ENCODE measurements at places on chromosomes 7 and 10.

GRCh38 chr10:96681524-96681923 lies 38.8 kb downstream of the PIK3AP1 start:
- no peak for DNase-seq

GRCh38 chr7:16744518-16745250 lies 8.9 kb upstream of the TSPAN13 start:
- DNase-seq: no peak

DNA sequence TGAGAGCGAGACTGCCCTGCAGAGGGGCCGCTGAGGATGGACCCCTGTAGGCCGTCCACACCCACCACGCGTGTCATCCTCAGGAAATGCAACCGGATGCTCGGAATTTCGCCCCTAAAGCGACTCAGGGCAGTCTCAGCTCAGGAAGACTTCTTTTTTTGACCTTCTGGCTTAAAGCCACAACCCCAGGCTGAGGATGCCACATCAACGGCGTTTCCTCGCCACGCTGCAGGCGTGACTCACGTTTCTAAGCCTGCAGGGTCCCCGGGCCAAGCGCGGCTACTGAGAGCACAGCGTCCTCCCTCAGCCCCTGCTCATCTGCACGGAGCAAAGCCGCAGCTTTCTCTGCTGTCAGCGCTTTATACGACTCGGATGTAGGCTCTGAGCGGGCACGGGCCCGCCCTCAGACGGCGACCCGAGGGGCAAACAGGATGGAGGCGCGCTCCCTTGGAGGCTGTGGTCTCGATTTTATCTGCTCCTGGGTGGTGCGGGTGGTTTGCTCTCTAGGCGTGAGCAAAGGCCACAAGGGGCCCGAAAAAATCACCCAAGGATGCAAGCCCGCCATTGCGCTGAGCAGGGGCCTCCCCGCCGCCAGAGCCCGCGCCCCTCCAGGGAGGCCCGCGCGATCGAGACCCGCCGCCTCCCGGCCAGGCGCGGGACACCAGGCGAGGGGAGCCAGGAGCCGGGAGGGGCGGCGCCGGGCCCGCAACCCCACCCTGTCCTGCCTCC lies 726 bp upstream of the INSIG1 start:
- peak; percentile 62 for DNase-seq

GRCh38 chr7:99219185-99219767 lies 11.4 kb upstream of the KPNA7 start:
- no peak for DNase-seq

GRCh38 chr10:124186956-124187355 lies 93.6 kb upstream of the CHST15 start:
- DNase-seq: no peak

GRCh38 chr10:79222186-79222585 lies 125.1 kb upstream of the PPIF start:
- DNase-seq: no peak

GRCh38 chr10:60141896-60142559 lies 235.7 kb upstream of the CCDC6 start:
- no peak for DNase-seq

GRCh38 chr10:94546901-94547185 lies 1.3 kb downstream of the HELLS start:
- DNase-seq: no peak

DNA sequence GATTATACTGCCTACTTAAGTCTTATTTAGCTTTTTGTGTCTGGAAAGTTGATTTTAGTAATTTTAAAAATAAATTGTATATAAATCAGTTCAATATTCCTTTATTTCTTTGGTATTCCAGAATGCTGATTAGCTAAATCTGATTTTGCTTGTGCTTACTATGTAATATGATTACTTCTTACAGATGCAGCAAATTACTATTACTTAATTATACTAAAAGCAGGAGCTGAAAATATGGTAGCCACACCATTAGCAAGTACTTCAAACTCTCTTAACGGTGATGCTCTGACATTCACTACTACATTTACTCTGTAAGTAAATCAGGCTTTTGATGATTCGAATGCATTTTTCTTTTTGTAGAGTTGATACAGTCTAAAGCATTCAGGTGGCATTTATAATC lies 34.0 kb downstream of the ANLN start:
- DNase-seq: no peak

DNA sequence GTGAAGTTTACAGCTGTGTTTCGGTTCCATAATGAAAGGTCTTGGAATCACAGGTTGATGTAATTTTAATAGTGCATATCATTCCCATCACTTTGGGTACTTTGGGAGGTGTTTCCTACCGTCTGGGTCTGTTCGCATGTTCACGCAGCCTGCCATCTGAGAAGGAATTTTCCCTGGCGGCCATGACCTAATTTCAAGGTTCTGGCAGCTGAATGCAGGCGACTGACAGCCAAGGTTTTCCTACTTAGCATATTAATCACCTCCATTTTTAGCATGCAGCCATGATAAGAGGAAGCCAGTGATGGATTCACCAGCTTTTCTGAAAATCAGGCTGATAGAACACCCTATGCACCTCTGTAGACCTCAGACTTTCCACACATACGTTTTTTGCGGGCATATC lies 319.1 kb upstream of the TMEM229A start:
- DNase-seq: no peak

- peak; percentile 99 for DNase-seq
Observed at GRCh38 chr7:50534690-50535290, 30.4 kb downstream of the DDC start.

DNA sequence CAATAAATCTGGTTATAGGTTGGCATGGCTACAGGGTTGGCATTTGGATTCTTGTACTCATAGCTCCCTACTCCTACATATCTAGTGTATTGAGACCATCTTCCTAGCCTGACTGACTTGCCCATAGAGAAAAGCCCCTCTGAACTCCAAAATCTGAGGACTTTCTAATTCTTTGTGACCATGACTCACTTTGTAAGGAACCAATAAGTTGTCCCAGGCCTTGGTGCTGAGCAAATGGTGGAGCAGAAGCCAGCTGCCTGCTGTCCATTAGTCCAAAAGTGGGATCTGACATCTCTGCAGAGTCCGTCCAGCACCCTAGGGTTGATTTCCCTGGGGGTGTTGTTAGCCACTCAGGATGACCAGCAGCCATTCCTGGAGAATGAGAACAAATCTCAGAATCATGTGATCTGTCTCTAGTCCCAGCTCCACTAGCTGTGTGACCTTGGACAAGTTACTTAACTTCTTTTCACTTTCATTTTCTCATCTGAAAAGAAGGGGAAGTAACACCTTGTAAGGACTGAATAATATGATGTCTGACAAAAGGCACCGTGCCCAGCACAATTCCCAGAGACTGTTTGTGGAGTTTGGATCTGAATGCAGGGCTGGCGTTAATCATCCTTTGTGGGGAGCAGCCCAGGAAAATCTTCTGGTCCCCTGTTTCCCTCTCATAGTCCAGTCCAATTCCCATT lies 44.1 kb downstream of the MTURN start:
- no peak for DNase-seq

DNA sequence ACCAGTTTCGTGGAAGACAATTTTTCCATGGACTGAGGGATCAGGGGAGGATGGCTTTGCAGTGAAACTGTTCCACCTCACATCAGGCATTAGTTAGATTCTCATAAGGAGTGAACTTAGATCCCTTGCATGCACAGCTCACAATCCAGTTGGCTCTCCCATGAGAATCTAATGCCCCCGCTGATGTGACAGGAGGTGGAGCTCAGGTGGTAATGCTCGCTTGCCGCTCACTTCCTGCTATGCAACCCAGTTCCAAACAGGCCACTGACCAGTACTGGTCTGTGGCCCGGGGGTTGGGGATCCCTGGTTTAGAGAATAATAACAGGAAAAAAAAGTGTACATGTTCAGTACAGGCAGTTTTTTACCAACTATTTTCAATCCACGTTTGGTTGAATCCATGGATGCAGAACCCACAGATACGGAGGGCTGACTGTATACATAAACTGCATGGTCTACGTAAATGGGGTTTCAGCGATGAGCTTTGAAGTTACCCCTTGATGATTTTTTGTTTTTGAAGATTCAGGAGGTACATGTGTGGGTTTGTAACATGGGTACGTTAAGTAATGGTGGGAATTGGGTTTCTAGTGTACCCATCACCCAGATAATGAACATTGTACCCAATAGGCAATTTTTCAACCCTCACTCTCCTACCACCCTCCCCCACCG lies 24.5 kb downstream of the OGDH start:
- no peak for DNase-seq

DNA sequence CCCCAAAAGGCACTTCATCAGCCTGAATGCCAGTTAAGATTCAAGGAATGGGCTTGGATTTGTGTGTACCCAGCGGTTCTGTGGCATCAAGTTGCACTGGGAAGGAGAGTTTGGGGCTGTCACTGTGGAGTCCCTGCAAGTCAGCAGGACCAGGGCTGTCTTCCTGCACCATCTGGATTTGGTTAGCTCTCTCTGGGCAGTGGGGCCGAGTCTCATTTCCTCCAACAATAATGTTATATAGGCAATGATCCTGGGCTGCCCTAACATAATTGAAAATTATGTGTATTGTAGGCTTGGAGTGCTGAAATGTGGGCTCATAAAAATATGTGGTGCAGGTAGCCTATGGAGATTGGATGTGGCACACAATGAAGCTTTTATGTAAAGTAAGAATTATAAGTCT lies 87.2 kb downstream of the TCF7L2 start:
- no peak for DNase-seq

DNA sequence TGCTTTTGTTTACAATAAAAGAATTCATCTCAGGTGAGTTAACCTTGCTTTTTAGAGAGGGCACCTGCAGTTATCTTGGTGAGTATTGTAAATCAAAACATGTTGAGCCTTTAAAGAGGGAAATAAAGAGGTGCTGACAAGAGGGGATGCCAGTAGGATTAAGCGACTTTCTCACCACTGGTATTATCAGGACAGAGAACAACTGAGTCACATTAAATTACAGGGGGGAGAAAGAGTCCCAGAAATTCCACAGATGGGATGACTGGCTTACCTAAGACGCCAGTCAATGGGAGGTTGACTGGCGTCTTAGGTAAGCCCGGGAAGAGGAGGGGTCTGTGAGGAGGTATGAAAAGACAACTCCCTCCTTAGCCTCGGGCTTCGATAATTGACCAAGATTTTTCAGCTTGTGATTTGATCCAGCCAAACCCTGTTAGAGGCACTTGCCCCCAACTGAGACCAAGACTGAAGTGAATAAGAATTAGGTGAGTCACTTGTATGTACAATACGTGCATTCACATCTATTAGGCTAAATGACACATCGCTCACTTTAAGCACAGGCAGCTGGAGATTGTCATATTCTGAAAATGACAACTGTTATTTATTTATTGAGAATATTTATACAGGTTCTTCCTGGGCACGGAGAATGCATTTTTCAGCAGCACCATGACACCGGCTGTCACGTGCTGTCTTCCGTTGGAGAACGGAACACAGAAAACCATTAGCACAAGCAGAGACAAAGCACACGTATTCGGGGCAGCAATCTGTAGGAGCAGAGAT lies 117.6 kb downstream of the SEM1 start:
- no peak for DNase-seq

GRCh38 chr7:65978891-65979582 lies 3.0 kb downstream of the GUSB start:
- DNase-seq: no peak

- no peak for DNase-seq
Observed at GRCh38 chr10:90138844-90139243, 437.5 kb downstream of the KIF20B start.

- DNase-seq: peak; percentile 85
Observed at GRCh38 chr10:18164093-18164492, 23.9 kb downstream of the CACNB2 start.

DNA sequence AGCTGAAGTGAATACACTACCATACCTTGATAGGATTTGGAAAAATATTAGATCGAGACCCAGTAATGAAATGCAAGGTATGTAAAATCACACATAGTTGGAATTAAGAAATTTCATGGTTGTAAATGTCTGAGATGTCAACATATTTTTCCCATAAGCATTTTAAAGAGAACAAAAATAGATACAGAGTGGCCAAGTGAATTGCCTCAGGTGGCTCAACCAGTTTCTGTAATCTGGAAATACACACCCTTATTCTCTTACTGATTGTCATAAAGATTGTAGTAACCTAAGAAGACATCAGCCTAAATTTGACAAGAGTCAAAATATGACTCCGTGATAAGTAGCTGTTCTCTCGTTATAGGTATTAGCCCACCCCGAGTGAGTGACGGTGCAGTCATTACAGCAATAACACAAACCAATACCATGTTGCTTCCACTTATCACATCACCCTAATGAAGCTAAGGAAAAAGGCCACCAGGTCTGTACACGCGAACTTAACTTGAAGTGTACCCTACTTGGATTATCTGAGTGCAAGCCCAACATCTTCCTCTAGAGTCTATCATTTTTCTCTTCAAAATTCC lies 23.4 kb downstream of the PIK3AP1 start:
- DNase-seq: no peak

GRCh38 chr7:27150568-27151340 lies 1.6 kb downstream of the HOXA3 start:
- no peak for DNase-seq

DNA sequence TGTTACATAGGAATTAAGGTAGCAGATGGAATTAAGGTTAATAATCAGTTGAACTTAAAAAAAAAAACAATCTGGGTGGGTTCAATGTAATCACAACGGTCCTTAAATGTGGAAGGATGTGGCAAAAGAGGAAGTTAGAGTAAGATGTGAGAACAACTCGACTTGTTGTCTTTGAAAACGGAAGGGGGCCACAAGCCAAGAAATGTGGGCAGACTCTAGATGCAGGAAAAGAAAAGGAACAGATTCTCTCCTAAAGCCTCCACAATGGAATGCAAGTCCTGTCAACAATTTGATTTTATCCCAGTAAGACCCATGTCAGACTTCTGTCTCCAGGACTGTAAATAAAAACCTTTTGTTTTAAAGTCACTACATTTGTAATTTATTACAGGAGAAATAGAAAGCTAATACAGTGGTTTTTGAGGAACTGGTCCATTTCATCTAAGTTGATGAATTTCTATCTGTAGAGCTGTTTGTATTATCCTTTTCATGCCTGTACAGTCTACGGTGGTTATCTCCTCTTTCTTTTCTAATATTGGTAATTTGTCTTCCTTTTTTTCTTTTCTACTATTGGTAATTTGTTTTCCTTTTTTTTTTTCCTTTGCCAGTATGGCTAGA lies 8.6 kb downstream of the MCMBP start:
- DNase-seq: no peak

- no peak for DNase-seq
Observed at GRCh38 chr10:125214283-125214570, 53.9 kb upstream of the CTBP2 start.

- DNase-seq: no peak
Observed at GRCh38 chr10:115653473-115653872, 560.3 kb downstream of the ATRNL1 start.

DNA sequence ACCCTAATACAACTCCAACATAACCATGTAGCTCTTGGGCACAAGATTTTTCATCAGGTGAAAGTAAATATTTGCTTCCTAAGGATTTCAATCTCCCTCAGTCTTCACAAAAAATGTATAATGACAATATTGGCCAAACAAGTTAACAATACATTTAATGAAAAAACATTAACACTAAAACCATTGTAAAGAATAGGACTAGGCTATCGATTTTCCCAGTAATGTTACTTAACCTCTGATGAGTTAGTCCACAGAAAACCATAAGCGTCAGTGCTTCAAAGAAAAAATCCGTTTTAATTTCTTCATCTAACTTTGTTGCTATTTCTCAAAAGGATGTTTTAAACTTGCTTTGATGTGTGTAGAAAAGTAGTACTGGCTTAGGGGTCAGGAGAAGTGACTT lies 1.2 kb downstream of the ZNF33B start:
- no peak for DNase-seq

GRCh38 chr10:71395621-71396020 lies 1.1 kb upstream of the CDH23 start:
- no peak for DNase-seq
